ENCODE measurements at places on chromosomes 6 and 20. TPM values are rescaled to one million over a fixed set of nuclear protein-coding genes. Genes with fewer than 3 reads are reported as not detected.

- DNase-seq: peak; percentile 78
Observed at GRCh38 chr20:44215125-44215524, 4.6 kb upstream of the OSER1 start.

- DNase-seq: no peak
Observed at GRCh38 chr6:17908831-17909230, 78.6 kb downstream of the KIF13A start.

GRCh38 chr6:138494312-138494711, 5.0 kb downstream of the NHSL1 start:
- no peak for DNase-seq

GRCh38 chr6:136886091-136886490, 36.0 kb upstream of the SLC35D3 start:
- no peak for DNase-seq

DNA sequence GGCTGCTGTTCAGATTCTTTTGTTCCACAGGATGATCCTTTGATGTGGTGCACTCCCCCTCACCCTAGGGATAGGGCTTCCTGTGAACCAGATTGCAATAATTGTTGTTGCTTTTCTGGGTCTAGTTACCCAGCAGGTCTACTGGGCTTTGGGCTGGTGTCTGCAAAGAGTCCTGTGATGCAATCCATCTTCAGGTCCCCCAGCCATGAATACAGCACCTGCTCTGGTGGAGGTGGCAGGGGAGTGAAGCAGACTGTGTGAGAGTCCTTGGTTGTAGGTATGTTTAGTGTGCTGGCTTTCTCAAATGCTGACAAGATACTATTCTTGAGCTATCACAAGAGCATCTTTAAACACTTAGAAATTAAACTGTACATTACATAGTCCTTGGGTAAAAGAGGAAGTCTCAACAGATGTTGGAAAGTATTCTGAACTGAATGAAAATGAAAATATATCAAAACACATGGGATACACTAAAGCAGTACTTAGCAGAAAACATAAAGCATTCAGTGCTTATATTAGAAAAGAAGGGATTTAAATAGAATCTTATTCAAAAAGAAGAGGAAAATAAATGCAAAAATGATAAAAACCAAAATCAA, 49.1 kb upstream of the CCR6 start:
- DNase-seq: no peak

- no peak for DNase-seq
Observed at GRCh38 chr6:106849120-106849519, 125.4 kb downstream of the CD24 start.

DNA sequence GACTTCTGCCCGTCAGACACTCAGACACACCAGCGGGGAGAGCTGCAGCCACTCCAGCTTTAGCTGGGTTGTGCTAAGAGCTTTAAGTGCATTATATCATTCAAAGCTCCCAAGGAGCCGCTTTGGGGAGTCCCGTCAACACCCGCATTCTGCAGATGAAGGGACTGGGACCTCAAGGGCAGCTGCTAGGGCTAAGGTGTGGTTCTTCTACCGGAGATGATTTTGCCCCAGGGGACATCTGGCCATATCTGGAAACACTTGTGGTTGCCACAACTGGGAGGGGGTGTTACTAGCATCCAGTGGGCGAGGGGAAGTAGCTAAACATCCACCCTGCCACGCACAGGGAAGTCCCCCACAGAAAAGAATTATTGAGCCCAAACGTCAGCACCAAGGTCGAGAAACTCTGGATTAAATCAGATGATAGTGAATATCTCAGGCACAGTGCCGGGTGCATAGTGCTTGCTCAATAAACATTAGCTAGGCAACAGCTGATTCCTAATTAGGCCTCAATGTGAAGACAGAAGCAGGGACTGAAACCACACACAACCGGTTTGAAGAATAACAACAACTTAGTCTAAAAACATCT, 29.6 kb downstream of the PMEPA1 start:
- DNase-seq: no peak

The RAET1E gene
- 0.27 TPM for total RNA-seq

The WFDC5 gene
- not detected for total RNA-seq

The VGLL2 gene
- total RNA-seq: not detected

The PRDM13 gene
- not detected for total RNA-seq
